ENCODE measurements at places on chromosomes 4 and X.
A peak's percentile ranks its signal among the peaks of the same experiment; 100 is the strongest.

DNA sequence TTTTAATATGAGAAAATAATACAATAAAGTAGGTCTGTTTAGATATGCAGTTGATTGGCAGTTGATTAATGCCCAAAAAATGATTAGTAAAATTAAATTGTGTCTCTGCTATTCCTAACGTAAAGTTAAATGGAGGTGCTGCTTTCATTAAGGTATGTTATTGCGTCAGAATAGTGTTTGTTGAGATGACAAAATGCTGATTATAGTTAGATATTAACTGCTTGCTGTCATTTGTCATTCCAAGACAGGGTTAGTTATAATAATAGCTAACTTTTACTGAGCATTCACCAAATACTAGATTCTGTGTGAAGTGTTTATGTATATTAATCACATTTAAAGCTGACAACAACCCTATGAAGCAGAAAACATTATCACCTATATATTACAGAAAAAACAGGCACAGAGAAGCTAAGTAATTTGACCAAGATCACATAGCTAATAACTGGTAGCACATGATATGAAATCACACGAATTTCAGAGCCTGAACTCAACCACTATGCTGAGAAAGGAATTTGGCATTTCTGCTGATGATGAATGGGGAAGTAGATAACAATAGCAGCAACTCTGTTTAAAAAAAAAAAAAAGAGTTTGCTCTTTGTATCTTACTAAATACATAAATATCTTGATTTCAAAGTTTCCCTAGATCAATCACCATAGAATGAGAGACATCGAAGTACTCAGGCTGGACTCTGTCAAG, 59.7 kb upstream of the WDR44 start:
- no peak for DNase-seq

GRCh38 chr4:10040049-10040892, 19.0 kb upstream of the SLC2A9 start:
- no peak for DNase-seq

- DNase-seq, result no peak
Measured at GRCh38 chrX:133638285-133638684, 223.0 kb upstream of the GPC4 start.

DNA sequence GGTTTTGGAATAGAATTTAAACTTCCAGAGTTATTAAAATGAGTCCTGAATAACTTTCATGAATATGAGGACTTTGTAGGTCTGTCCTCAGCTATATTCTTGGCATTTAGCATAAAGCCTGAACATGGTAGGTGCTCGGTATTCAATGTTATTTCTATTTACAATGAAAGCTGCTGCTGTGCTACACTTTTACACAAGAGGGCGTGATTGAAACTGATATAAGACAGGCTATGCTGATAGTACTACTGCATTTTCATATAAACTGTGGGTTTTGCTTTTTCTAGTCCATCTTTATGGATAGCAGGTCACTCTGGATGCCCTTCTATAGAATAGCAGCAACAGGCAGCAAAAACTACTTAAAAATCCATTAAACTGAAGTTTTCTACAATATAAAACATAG, 12.3 kb upstream of the GNPDA2 start:
- DNase-seq, result no peak

GRCh38 chr4:80173401-80173800, 23.9 kb upstream of the PRDM8 start:
- DNase-seq, result peak; percentile 55

All from effector CD4-positive, alpha-beta T cell (primary cell).